ENCODE measurements at places on chromosomes 7 and 10. TPM values are rescaled to one million over a fixed set of nuclear protein-coding genes. Genes with fewer than 3 reads are reported as not detected.

CLCN1 gene
- 0.09 TPM for total RNA-seq

GRCh38 chr7:127818306-127818705 lies 166.3 kb downstream of the SND1 start:
- DNase-seq: no peak

- no peak for DNase-seq
These were observed 92.4 kb downstream of the CXCL12 start for GRCh38 chr10:44292390-44293002.

GRCh38 chr7:154902600-154903082 lies 100.3 kb downstream of the PAXIP1 start:
- DNase-seq: no peak

GRCh38 chr10:132417257-132417910 lies 20.4 kb downstream of the PWWP2B start:
- DNase-seq: no peak

- peak; percentile 51 for DNase-seq
These were observed 228.8 kb downstream of the BMPER start for GRCh38 chr7:34133983-34134782.

RARRES2 gene
- total RNA-seq: not detected
